Heart right ventricle (tissue), 16 donors: ENCODE measurements at places on chromosomes 4 and X.

DNA sequence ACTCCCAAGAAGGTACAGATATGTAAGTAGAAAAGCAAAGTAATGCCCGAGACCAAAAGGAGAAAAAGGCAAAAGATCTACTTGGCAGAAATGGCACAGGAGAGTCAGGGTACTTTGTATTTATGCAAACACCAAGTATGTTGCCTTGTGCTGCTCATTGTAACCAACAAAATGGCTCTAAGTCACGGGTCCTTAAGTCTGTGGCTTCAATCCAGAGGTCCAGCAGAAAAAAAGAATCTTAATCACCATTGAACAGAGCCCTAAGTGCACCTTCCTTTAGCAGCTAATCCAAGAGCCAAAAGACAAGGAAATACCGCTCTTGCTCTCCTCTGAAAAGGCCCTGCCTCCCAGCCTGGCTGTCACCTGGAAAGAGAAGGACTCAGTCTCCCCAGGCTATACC is 324.9 kb upstream of the PPARGC1A start:
- no peak overlapping the region for H3K27ac ChIP-seq
- no peaks in the 10 kb centered on the region for H3K4me1 ChIP-seq
- no peaks in the 10 kb centered on the region for H3K36me3 ChIP-seq
- no peaks in the 10 kb centered on the region for H3K27me3 ChIP-seq
- H3K4me3 ChIP-seq: no peak overlapping the region

- H3K4me1 ChIP-seq: peaks cover 3% of the 10 kb centered on the region
Measured at GRCh38 chr4:40576651-40577480, 52.8 kb downstream of the RBM47 start.

DNA sequence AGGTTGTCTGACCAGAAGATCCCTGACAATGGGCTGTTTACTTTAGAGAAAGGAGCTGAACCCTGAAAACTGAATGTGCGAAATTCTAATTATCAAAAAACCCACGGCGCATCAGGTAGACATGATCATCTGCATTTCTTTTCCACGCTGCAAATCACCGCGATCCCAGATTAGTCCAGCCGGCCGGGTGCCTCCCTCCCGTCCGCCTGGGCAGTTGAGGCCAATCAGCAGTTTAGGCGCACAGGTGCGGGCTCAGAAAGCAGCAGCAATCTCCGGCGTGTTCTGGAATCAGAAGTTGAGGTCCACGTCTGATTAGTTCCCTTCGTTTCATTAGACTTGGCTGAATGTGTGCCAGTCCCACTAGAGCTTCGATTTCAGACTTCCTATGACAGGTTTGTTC is 73.9 kb downstream of the ACOX3 start:
- DNase-seq: no peak
- peaks cover 2% of the 10 kb centered on the region for H3K4me1 ChIP-seq
- peaks cover 15% of the 10 kb centered on the region for H3K36me3 ChIP-seq
- H3K27ac ChIP-seq: no peak overlapping the region

GRCh38 chr4:126548890-126549289 is 1083.9 kb upstream of the INTU start:
- no peaks in the 10 kb centered on the region for H3K4me1 ChIP-seq
- DNase-seq: no peak
- H3K27me3 ChIP-seq: no peaks in the 10 kb centered on the region

DNA sequence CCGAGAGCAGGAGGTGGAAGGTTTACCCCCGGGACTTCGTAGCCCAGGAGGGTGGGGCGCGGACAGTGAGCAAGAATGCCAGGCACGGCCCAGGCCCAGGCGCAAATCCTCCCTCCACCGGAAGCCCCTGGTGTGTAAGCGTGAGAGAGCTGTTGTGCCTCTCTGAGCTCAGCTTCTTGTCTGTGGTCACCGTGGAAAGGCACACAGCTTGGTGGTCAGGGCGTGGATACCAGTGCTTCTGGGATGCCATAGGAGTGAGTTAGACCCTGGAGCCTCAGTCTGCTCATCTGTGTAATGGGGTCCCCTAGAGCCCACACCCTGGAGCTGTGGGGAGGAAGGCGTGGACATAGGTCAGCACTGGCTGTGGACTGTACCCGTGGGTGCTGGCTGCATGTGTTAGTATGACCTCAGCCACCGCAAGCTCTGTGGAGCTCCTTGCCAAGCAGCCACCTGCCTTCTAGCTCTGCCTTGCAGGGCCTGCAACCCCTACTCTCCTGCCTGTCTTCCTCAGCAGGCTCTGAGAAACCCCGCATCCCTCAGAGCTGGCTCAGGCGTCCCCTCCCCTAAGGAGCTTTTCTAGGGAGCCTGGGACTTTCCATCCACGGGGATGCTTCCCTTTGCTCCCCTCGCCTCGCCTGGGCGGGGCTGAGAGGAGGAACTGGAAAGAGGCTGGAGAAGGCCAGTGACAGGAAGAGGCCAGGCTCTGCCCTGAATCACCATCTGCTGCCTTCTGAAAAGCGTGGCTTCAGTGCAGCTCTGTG is 28.0 kb upstream of the AFAP1 start:
- peaks cover 23% of the 10 kb centered on the region for H3K4me1 ChIP-seq
- H3K27ac ChIP-seq: no peak overlapping the region
- no peak for DNase-seq
- no peaks in the 10 kb centered on the region for H3K27me3 ChIP-seq
- H3K36me3 ChIP-seq: no peaks in the 10 kb centered on the region
